ENCODE measurements at places on chromosomes 6 and 20.
A peak's percentile ranks its signal among the peaks of the same experiment; 100 is the strongest.

DNA sequence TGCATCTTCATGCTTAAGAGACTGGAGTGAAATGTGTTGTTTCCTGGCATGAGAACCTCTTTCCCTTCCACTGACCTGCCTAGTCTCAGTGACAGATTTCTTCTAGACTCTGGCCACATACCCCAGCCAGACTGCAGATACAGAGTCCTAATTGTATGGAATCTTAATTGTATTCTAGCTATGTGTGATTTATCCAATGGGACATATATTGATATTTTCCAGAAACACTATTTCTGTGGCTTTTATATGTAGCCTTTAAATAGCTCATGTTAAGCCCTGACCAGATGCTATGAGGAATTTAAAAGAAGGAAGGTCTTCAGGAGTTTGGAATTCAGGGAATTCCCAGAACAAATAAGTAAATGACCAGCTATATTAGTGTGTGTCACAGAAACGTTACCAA lies 99.0 kb downstream of the FIG4 start:
- DNase-seq = no peak

- DNase-seq = peak; percentile 30
Observed at GRCh38 chr6:31114970-31115849, 610 bp downstream of the PSORS1C1 start.

GRCh38 chr20:34578521-34578920 lies 20.0 kb downstream of the MAP1LC3A start:
- no peak for DNase-seq

GRCh38 chr6:31676904-31677303 lies 4.0 kb downstream of the LY6G5C start:
- no peak for DNase-seq

DNA sequence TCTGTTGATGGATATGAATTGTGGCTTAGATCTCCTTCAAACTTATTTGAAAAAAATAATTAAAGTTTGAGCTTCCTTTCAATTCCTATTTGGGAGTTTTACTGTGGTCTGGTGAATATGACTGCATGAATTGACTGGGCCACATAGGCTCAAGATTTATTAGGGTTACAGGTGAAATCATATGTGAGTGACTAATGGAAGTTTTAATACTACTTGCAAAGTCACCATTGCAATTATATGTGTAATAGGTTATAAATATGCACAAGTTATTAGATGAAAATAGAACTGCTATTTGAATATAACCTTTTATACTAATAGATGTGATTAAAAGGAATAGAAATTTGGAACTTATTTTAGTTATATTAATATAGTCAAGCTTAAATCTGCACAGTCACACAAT lies 712.1 kb upstream of the MMS22L start:
- DNase-seq = no peak

- DNase-seq = no peak
Observed at GRCh38 chr6:28240471-28240870, 11.6 kb downstream of the ZKSCAN4 start.

DNA sequence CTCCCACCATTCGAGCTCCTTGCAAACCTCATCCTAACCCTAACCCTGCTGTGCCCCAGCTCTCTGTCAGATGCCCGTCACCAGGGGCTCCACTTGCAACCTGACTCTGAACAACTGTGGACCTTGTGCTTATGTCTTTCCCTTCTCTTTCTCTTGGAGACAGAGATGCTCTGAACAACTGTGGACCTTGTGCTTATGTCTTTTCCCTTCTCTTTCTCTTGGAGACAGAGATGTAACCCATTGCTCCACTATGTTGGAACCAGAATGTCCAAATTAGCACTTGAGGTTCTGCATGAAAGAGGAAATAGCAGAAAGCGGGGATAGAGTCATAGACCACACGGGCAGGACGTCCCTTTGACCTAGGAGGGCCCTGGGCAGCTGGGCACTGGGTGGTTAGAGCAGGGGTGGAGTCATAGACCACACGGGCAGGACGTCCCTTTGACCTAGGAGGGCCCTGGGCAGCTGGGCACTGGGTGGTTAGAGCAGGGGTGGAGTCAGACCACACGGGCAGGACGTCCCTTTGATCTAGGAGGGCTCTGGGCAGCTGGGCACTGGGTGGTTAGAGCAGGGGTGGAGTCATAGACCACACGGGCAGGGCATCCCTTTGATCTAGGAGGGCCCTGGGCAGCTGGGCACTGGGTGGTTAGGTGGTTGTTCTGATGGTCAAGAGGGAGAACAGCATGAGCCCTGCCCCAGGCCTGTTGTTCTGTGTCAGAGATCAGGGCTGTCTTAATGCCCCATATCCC lies 22.2 kb downstream of the PCMTD2 start:
- DNase-seq = no peak

- no peak for DNase-seq
Observed at GRCh38 chr20:49496043-49496442, 13.6 kb upstream of the KCNB1 start.

- DNase-seq = no peak
Observed at GRCh38 chr6:143505537-143505936, 6.0 kb downstream of the FUCA2 start.

- no peak for DNase-seq
Observed at GRCh38 chr6:121393731-121394505, 41.5 kb upstream of the GJA1 start.

GRCh38 chr6:159114569-159114968 lies 54.6 kb upstream of the FNDC1 start:
- no peak for DNase-seq
